ENCODE measurements at places on chromosomes 3 and 15.
A peak's percentile ranks its signal among the peaks of the same experiment; 100 is the strongest.

GRCh38 chr15:42203891-42204290 is 4.2 kb downstream of the VPS39 start:
- DNase-seq, result no peak

- DNase-seq, result no peak
Observed at GRCh38 chr15:100761290-100761935, 118.2 kb upstream of the ALDH1A3 start.

- no peak for DNase-seq
Observed at GRCh38 chr3:52366527-52366926, 50.4 kb downstream of the DNAH1 start.

- DNase-seq, result no peak
Observed at GRCh38 chr3:190990898-190991297, 128.4 kb upstream of the GMNC start.

DNA sequence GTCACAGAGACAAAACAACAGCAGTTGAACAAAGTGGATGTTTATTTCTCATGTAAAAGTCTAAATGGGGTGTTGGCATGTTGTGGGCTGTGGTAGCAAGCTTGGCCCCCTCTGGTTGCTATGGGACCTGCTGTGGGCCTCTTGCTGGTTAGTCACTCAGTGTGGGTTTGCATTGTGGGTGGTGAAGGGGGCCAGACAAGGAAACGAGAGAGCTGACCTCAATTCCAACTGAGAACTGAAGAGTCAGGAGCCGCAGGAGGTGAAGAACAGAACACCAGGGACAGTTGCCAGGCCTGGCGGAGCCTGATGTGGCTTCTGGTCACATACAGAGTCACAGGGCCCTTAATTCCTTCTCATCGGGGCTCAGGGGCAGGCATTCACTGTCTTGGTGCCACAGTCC is 1.9 kb upstream of the ADPGK start:
- DNase-seq, result peak; percentile 21

DNA sequence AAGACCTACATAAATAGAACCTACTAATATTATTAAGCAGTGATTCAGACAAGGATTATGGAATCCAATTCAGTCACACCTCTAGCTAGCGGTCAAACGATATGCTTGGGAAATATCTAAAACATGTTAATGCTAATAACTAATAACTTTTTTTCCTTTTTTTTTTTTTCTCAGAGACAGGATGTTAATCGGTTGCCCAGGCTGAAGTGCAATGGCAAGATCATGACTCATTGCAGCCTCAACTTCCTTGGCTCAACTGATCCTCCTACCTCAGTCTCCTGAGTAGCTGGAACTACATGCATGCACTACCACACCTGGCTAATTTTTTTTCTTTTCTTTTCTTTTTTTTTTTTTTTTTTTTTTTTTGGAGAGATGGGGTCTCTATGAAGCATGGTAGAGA is 124.1 kb downstream of the NR2E3 start:
- DNase-seq, result no peak

- no peak for DNase-seq
Observed at GRCh38 chr3:53646723-53647122, 152.3 kb downstream of the CACNA1D start.

DNA sequence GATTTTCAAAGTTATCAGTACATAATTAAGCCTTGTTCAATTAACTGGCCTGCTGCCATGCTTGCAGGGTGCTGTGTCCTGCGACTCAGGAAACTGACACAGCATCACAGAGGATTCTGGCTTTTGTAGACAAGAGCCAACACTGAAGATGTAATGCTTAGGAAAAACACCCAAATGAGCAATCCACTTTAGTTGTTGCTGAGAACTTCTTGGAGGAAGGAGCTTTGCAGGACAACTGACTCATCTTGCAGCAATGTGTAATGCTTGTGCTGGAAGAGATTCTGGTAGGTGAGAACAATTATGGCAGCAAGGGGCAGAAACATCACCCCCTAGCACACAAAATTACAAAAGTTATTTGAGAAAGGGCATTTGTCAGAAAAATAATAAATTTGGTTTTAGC is 67.6 kb downstream of the NLGN1 start:
- no peak for DNase-seq

DNA sequence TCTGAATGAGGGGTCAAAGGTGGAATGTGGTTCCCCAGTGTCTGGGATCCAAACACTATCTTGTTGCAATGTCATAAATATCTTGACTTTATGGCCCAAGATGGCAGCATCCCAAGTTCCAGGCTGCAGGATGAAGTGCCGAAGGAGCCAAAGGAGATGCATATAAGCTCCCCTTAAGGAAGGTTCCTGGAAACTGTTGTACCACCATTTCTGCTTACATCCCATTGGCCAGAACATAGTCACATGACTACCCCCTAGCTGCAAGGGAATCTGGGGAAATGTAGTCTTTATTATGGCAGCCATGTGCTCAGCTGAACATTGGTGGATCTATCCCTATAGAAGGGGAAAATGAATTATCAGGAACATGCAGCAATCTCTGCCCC is 54.3 kb downstream of the BDH1 start:
- DNase-seq, result no peak

DNA sequence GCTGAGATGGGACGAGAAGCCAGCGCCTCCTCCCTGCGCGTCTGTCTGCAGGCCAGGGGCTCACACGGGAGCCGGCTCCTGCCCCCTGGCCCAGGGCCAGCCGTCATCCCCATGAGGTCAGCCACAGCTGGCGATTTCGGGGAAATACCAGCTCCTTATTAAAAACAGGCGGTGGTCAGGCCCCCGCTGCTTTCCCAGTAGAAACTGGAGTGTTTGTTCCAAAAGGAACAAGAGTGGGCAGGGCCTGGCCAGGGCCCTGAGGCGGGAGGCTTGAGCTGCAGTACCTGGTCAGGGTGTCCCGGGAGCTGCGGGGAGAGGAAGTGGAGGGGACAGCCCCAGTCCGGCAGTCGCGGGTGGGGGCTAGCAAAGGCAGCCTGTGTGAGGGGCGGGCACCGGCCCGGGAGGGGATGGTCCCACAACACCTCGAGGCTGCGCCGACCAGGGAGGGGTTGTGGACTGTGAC is 17.8 kb downstream of the MYL3 start:
- DNase-seq, result no peak

GRCh38 chr3:131699001-131699400 is 196.2 kb upstream of the MRPL3 start:
- DNase-seq, result no peak
